Ammon's horn (tissue), 1 donor: ENCODE measurements at places on chromosomes 16 and 17.

- DNase-seq, result no peak
Measured at GRCh38 chr17:73553311-73553710, 90.9 kb downstream of the SDK2 start.

- no peak for DNase-seq
Measured at GRCh38 chr16:85396879-85397871, 215.9 kb upstream of the GSE1 start.

DNA sequence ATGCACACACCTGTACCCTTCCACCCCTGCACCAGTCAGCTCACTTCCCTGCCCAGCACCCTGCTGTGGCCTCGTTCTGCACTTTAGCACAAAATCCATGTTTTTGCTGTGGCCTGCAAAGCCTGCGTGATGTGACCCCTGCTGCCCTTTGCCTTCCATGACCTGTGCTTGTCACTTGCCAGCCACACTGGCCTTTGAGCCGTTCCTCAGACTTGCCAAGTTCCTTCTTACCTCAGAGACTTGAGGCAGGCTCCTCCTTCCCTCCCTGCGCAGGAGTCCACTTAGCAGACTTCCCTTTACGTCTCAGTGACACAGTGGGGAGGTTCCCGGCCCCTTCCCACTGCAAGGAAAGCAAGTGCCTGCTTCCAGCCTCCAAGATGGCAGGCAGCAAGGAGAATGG lies 134.7 kb downstream of the SNX29 start:
- no peak for DNase-seq

- no peak for DNase-seq
Measured at GRCh38 chr17:49513641-49514040, 18.5 kb downstream of the NGFR start.

- no peak for DNase-seq
Measured at GRCh38 chr16:30459456-30459855, 13.1 kb upstream of the ITGAL start.

DNA sequence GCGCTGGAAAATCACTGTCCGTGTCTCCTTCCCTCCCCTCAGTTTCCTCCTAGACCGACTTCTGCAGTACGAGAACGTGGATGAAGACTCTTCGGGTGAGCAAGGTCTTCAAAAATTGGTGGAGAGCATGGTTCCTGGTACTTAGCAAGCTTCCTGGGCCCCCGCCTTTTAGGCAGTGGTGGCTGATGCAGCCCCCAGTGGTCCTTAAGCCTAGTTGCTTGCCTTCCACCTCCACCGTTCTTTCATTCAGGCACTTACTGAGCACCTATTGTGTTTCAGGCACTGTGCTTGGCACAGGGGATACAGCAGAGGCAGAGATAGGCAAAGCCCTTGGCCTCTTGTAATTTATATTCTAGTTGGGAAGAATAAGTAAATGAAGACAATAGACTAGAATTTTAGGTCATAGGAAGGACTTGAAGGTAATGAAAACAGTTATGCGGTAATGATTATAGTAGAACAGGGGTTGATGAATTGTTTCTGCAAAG lies 767 bp downstream of the INO80E start:
- DNase-seq, result no peak

- DNase-seq, result peak; percentile 76
Measured at GRCh38 chr16:50282010-50282538, 15.7 kb downstream of the ADCY7 start.

- no peak for DNase-seq
Measured at GRCh38 chr17:38498353-38498752, 70.1 kb downstream of the ARHGAP23 start.

DNA sequence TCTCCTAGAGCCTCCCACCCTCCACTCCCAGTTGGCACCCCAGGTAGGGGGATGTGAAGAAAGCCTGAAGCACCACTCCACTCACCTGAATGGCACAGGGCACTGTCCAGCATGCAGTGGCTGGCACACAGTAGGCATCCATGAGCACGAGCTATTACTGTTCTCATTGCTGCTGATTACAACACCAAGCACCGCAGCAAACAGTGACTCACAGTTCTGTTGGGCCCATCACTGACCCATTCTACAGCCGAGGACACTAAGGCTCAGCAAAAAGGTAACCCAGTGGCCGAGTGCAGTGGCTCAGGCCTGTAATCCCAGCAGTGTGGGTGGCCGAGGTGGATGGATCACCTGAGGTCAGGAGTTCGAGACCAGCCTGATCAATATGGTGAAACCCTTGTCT lies 2.7 kb downstream of the ZSCAN10 start:
- no peak for DNase-seq

DNA sequence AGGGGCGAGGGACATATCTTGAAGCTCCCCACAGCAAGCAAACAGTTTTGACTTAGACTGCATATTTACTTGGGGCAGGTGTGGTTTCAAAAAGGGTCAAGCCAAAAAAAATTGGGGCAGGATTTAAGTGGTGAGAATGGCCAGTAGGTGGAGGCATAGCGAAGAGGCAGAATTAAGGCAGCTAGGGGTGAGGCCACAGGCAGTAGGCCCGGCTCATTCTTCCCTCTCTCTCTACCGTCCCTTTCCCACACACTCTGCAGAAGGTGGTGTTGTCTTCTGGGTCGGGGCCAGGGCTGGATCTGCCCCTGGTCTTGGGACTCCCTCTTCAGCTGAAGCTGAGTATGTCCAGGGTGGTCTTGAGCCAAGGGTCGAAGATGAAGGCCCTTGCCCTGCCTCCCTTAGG lies 2.6 kb downstream of the SHBG start:
- peak; percentile 35 for DNase-seq

DNA sequence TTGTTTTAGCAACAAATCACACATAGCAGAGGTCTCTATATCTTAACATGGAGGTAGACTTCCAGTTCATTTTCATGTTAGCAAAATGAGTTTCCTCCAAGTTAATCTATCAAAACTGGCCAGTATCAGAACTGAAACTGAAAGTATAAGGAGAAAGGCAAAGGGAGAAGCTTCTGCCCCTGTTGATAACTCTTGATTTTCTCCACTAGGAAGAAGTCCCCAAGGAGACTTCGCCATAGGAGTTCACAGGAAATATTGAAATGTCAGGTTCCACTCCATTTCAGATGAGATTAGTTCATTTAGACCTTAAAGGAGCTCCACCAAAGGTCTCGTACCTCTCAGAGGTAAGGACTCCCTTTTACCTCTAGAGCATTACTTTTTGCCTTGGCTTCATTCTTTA lies 1.2 kb upstream of the OGFOD3 start:
- no peak for DNase-seq

GRCh38 chr17:41258406-41258805 lies 3.2 kb downstream of the KRTAP9-9 start:
- DNase-seq, result no peak

DNA sequence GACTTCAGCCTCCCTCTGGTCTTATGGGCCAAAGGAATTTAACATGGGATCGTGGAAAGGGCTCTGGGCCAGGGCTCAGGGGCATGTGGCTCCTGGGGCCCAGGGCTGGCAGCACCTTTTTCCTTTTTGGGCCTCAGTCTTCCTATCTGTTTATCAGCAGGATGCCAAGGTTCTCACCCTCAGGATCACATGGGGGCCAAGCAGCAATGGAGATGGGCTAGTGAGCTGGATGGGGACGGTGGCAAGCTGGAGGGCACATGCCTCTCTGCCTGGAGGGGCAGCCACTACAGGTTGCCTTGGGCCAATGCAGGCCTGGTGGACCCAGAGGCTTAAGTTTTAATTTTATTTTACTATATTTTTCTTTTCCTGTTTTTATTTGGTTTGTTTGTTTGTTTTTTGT lies 95.4 kb downstream of the CYLD start:
- no peak for DNase-seq

GRCh38 chr17:77042476-77043231 lies 98.1 kb upstream of the SEC14L1 start:
- no peak for DNase-seq

GRCh38 chr17:17093764-17094163 lies 51.5 kb downstream of the MPRIP start:
- DNase-seq, result no peak

DNA sequence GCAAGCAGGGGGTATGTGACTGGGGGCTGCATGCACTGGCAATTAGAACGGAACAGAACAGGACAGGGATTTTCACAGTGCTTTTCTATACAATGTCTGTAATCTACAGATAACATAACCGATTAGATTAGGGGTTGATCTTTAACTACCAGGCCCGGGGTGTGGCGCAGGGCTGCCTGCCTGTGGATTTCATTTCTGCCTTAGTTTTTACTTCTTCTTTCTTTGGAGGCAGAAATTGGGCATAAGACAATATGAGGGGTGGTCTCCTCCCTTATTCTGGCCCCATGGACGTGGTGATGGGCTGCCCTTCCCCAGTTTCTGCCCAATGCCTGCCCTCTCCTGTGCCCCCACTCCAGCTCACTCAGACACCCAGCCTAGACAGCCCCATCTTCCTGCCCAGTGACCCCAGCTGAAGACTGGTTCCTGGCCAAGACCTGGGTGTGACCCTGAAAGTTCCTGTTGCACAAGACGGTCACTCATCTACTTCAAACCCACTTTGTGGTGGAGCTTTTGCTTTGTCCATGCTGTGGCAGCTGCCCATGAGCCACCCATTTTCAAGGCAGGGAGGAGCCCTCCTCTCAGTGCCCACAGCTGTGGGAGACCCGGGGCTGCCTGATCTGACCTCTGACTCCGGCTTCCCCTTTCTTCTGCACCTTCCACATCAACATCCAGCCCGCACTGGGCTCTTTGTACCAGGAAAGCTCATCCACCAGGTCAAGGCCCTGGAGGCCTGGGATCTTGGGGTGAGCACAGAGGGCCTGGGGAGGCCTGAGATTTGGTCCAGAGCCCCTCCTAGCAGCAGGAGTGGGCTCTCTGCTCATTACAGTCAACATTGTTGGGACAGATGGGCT lies 18.6 kb downstream of the ALOX12B start:
- no peak for DNase-seq

DNA sequence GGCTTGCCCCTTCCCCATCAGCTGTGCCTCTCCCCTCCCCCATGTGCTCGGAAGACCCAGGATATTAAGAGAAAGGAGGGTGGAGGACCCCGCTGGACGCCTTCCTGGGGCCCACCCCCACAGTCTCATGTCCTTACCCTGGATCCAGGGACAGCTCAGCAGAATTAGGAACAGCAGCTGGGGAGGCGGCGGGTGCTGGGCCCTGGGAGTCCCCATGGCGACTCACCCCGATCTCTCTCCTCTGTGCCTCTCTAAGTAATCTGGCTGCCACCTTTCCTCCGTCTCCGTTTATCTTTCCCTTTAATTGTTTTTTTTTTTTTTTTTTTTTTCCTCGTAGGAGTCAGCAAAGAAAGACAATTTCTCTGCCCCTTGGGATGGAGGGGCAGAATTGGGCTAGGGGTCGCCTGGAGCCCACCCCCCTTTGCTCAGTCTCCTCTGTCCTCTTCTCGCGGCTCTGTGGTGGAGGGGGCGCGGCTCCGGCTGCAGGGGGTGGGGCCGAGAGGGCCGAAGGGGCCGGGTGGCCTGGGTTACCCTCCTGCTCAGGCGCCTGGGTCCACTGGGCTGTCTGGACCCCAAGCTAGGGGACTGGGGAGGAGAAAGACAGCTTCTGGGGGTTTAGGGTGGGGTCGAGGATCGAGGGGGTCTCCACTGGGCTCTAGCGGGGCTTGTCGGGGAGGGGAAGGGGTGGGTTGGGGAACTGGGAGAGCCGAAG lies 390 bp downstream of the SEZ6L2 start:
- no peak for DNase-seq

- DNase-seq, result peak; percentile 30
Measured at GRCh38 chr17:54426296-54426886, 474.3 kb upstream of the TOM1L1 start.

GRCh38 chr17:42819939-42820535 lies 4.0 kb downstream of the BECN1 start:
- no peak for DNase-seq

DNA sequence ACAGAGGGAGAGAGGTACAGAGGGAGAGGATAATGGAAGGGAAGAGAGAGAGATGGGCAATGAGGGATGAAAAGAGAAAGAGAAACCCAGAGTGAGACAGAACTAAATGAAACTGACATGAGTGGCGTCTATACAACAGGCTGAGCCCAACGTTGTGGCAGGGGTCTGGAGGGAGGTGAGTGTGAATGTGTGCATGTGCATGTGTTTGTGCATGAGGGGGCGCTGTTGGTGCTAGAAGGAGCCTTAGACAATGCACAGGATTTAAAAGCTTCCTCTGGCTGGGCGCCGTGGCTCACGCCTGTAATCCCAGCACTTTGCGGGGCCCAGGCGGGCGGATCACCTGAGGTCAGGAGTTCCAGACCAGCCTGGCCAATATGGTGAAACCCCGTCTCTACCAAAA lies 454.8 kb upstream of the CDH11 start:
- no peak for DNase-seq

DNA sequence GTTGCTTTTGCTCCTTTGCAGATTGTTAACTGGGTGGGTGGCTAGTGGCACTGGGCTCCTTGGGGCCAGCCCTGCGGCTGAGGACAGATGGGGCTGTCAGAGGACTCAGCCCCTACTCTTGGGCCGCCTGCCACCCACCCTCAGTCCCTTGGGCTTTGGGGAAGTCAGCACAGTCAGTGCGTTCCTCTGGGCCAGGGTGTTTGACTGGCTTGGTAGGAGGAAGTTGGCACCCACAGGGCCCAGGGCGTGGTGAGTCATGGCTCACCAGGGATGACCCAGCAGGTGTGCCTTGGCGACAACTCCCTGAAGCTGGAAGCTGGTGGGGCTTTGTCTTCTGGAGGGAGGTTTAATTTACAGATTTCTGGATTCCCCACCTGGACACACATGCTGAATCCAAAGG lies 32.4 kb downstream of the HAPSTR1 start:
- no peak for DNase-seq

DNA sequence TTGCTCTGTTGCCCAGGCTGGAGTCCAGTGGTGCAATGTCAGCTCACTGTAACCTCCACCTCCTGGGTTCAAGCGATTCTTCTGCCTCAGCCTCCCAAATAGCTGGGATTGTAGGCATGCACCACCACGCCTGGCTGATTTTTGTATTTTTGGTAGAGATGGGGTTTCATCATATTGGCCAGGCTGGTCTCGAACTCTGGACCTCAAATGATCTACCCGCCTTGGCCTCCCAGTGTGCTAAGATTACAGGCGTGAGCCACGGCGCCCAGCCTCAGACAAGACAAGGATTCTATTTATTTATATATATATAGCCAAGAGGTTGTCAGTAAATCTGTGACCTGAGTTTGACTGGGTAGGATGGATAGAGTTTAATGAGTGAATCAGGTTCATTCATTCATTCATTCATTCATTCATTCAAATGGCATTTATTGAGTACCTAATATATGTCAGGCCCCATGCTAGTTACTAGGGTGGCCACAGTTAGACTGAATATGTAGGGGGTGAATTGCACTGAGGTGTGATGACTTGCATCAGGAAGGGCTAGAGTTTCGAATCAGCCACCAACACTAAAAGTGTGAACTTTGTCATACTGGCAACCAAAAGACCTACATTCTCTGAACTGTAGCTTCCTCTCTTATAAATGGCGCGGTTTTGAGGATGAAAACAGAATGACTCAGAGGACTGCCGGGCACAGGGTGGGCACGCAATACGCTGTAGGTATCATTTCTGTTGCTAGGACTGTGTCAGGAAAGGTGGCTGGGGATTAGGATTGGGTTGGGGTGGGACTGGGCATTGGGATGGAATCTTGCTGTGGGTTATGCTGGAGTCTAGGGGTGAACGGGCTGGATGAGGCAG lies 37.8 kb downstream of the ITGAE start:
- DNase-seq, result no peak

- DNase-seq, result no peak
Measured at GRCh38 chr16:7504844-7505243, 172.2 kb downstream of the RBFOX1 start.
